ENCODE measurements at places on chromosomes 1 and 21. TPM values are rescaled to one million over a fixed set of nuclear protein-coding genes. Genes with fewer than 3 reads are reported as not detected.

DNA sequence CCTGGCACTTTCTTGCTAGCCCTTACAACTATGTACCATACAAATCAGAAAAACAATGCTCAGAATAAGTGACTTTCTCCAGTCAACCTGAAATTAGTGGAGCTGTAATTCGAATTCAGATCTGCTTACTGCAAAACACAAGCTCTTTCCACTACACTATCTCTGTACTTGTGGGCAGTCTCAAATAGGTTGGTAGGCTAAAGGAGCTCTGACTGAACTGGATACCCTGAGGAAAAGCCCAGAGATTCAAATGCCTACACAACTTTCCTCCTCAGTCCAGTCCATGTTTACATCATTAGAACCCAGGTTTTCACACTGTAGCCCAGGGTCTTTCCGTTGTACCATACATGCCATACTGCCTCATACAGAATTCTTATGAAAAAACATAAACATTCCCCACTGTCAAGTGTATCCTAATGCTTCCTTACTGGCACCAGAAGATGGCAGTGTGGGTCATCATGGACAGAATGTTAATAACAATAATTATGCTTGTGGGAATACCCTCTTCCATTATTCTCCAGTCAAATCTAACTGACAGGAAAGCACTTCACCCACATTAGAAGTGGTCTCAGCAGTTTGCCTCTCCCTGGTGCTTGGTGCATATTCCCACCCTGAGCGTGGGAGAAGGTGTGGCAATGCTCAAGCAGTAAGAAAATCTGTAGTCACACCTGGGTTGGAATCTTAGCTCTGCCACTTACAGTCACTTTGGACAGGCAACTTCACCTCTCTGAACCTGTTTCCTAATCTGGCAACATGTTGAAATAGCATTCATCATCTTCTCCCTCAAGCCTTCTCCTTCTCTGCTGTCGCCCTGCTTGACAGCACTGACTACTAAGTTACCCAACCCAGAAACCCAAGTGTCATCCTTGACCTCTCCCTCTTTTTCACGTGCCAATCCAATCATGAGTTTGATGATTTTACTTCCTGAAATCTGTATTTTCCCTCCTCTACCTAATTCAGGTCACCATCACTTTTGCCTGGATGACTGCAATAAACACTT is 14.4 kb upstream of the ZFYVE9 start:
- H3K27ac ChIP-seq, result no peak overlapping the region
- H3K4me3 ChIP-seq, result no peak overlapping the region
- H3K27me3 ChIP-seq, result no peaks in the 10 kb centered on the region
- peak; percentile 77 for DNase-seq
- H3K4me1 ChIP-seq, result no peaks in the 10 kb centered on the region

- H3K4me1 ChIP-seq, result peaks cover 33% of the 10 kb centered on the region
- H3K27me3 ChIP-seq, result no peaks in the 10 kb centered on the region
- no peak overlapping the region for H3K4me3 ChIP-seq
- peak overlapping the region; percentile 38 for H3K27ac ChIP-seq
- peaks cover 30% of the 10 kb centered on the region for H3K36me3 ChIP-seq
Observed at GRCh38 chr1:223733898-223734852, 21.8 kb downstream of the CAPN2 start.

- no peaks in the 10 kb centered on the region for H3K36me3 ChIP-seq
- peaks cover 52% of the 10 kb centered on the region for H3K27me3 ChIP-seq
- H3K4me1 ChIP-seq, result no peaks in the 10 kb centered on the region
- no peak overlapping the region for H3K27ac ChIP-seq
- DNase-seq, result no peak
Observed at GRCh38 chr1:206039046-206039973, 13.7 kb upstream of the RHEX start.

DNA sequence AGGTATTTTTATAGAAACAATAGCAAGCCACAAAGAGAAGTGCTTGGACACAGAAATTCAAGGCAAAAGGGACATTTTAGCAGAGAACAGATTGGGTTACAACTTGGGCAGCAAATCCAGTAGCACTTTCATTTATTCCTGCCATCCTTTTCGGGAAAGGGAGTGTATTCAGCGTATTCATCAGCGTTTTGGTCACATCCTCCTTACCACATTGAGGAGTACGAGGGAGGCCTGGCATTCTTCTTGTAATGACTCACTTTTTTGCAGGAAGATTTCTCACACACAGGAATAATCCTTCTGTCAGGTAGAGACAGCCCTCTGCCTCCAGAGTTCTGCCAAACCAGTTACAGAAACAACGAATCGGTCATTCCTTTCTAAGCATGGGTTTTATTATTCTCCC is 18.1 kb upstream of the FAM78B start:
- no peaks in the 10 kb centered on the region for H3K36me3 ChIP-seq
- no peaks in the 10 kb centered on the region for H3K27me3 ChIP-seq
- H3K27ac ChIP-seq, result no peak overlapping the region
- no peak for DNase-seq
- H3K4me1 ChIP-seq, result no peaks in the 10 kb centered on the region
- H3K4me3 ChIP-seq, result no peak overlapping the region

Gene FMO4
- 0.36 TPM for total RNA-seq

Gene CAMK2N1
- total RNA-seq, result 10.2 TPM

DNA sequence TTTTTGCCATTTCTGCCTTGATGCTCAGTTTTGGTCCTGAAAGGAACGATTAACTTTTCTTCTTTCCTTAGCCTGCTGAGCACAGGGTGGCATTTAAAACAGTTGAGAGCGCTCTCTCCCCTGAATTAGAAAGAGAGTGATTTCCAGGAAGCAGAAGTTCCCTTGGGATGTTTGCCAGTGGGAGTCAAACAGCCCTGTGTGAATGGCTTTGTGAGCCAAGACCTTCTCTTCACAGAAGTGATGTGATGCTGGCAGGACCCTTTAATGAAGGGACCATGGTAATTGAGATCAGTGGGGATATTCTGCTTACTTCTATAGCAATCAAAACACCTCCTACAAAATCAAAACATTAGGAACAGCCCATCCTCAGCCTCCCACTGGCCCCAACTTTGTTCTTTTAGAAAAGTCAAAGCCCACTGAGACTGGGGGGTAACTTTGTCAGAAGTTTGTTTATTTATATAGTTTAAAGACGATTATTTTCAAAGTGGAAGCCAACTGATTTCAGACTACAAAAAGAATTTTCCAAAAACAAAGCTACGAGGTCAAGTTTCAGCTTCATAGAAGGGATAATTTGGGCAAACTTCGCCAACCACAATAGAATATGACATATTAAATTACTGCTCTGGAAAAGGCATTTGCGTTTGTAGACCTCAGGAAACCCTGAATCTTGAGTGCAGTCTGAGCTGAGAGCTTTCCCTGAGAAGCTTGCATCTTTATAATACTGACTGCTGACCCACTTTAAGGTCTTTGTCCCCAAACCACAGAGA is 122.7 kb downstream of the GABPA start:
- H3K4me1 ChIP-seq, result peaks cover 5% of the 10 kb centered on the region
- H3K27ac ChIP-seq, result no peak overlapping the region
- DNase-seq, result no peak
- no peaks in the 10 kb centered on the region for H3K36me3 ChIP-seq

Gene DNAJC28
- 1.4 TPM for total RNA-seq

Gene VWA5B1
- not detected for total RNA-seq

Gene MYBPH
- total RNA-seq, result not detected

DNA sequence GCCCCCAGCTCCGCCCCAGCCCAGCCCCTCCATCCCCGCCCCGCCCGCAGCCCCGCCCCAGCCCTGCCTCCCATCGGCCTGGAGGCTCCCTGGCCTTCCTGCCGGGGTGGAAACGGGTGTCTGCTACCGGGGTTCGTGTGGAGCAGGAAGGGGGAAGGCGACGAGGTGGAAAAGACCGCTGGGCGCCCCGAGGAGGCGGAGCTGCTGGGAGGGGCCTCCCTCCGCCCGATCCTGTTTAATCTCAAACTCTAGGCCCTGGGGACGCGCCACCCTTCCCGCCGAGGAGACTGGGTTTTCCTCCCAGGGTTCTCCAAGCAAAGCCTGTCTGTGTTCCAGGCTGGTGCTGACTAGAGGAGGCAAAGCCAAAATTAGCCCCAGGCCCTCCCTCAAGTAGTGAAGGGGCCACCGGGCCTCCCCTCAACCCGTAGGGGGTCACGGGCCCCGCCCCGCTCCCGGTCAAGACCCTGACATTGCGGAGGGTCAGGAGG is 16.2 kb upstream of the TTLL10 start:
- H3K4me1 ChIP-seq, result peaks cover 11% of the 10 kb centered on the region
- H3K27me3 ChIP-seq, result no peaks in the 10 kb centered on the region
- peak overlapping the region; percentile 16 for H3K4me3 ChIP-seq
- H3K36me3 ChIP-seq, result no peaks in the 10 kb centered on the region
- H3K27ac ChIP-seq, result peak overlapping the region; percentile 28

Data from IMR-90 (cell line).